ENCODE measurements at places on chromosomes 13 and 19.

- no peak for DNase-seq
Measured at GRCh38 chr19:19550485-19550929, 12.4 kb downstream of the CILP2 start.

DNA sequence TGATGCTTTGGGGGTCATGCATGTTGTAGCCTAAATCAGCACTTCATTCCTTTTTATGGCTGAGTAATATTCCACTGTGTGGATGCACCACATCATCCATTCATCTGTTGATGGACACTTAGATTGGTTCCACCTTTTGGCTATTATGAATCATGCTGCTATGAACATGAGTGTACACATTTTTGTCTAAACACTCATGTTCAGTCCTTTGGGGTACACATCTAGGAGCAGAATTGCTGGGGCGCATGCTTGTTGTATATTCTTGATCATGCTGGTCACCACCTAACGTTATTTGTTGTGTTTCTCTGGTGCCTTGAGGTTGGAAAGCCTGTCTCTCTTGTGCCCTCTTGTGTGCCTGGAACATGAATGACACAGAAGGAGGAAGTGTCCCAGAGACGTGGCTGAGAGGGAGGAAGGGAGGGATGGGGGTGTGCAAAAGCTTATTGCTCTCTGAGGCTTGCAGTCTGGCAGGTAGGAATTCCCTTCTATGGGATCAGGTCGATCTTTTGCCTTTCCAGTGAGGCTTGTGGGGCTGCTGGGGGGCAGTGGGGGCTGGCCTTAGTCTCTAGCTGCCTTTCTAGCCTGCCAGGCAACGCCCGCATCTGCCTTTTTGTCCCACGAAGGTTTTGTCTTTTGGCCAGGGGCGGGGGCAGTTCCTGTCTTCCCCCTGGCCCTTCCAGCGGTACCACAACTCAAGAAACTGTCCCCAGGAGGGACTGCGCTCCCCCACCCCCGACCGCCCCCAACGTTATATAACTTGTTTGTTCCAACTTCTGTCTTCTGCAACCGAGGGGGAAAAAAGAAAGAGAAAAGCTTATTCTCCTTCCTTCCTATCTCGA, 7.6 kb downstream of the KLHL26 start:
- no peak for DNase-seq

GRCh38 chr13:51475727-51476501, 23.1 kb upstream of the INTS6 start:
- DNase-seq = no peak

DNA sequence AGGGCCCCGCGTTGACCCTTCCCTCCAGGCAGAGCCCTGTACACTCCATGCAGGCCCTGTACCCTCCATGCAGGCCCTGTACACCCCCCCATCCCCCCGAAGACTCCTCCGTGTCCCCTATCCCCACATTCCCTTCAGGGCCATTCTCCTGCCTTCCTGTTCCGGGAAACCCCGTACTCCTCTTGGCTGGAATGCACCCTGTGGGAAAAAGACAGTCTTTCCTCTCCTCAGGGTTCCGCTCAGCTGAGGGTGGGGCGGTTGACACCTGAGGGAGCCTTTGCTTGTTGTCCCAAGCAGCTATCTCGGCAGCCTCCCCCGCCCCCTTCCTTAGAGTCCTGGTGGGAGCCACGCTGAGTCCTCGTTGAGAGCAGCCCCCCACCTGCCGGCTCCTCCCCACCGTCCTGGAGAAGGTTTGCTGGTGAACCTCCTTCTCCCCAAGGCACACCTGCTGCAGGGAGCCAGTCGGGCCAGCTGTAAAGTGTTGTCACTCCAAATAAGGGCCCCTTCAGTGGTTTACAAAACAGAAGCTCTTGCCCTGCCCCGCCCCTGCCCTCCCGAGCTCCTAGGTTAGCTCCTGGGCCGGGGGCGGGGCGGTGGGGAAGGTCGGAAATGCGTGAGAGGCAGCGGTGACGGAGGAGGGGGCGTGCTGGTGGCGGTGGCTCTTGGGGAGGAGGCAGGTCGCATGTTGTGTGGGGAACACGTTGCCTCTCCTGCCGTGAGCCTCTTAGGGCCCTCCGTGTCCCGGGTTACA, 1.5 kb downstream of the GNA11 start:
- no peak for DNase-seq
